AG09319 (cell line): ENCODE measurements at places on chromosomes 4 and X.

DNA sequence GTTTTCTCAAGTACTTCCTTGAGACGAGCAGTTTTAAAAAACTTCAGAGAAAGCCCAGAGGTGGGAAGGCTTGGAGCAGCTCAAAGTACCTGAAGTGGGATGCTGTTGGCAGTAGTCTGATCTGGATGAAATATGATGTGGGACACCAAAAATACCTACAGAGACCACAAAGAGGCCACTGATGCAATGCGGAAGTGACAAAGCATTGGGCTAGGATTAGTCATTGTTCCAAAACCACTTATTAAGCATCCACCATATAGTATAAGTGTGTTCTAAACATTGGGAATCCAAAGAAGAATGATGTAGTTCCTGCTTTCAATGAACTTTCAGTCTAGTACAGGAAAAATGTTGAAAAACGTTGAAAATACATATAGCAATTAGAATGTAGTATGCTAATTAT, 386.1 kb upstream of the CNKSR2 start:
- no peak for DNase-seq

- no peak for DNase-seq
These were observed 10.6 kb downstream of the CXCL2 start for GRCh38 chr4:74088396-74088795.

GRCh38 chr4:156103311-156103710, 149.6 kb upstream of the CTSO start:
- DNase-seq, result no peak

- DNase-seq, result no peak
These were observed 56.6 kb upstream of the FAM47B start for GRCh38 chrX:34886011-34886410.

DNA sequence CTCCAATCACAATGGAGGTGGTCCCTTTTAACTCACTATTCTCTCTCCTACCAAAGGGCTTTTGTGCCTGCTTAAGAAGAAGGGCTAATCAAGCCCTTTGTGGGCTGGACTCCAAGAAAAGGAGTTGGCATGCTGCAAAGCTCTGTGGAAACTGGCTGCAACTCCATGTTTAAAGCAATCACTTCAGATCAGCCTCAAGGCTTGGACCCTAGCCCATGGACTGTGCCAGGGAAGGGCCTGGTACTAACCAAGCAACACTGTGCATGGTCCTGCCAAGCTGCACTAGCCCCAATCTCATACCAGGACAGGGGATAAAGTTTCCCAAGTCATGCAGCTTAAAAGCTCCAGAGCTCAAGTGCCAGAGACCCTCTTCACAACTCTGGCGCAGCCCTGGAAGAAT, 86.7 kb downstream of the ATP8A1 start:
- DNase-seq, result no peak

DNA sequence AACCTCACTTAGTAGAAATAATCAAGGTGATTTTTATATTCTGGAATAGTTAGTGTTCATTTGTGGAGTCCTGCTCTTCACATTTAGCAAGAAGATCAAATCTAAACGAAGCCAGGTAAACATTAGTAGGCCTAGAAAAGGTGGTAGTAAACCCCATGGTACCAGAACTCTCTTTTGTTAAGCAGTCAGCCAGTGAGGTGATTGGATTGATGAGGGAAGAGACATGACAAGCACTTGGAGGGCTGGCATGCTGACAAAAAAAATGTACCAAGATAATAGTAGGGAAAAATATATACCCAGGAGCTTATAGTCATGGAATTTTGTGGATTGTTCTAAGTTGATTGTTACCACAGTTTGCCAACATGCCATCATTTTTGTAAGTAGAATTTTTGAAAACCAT, 163.8 kb downstream of the BANK1 start:
- DNase-seq, result no peak

- DNase-seq, result peak; percentile 72
These were observed 376.7 kb downstream of the GPM6A start for GRCh38 chr4:175435381-175435783.

DNA sequence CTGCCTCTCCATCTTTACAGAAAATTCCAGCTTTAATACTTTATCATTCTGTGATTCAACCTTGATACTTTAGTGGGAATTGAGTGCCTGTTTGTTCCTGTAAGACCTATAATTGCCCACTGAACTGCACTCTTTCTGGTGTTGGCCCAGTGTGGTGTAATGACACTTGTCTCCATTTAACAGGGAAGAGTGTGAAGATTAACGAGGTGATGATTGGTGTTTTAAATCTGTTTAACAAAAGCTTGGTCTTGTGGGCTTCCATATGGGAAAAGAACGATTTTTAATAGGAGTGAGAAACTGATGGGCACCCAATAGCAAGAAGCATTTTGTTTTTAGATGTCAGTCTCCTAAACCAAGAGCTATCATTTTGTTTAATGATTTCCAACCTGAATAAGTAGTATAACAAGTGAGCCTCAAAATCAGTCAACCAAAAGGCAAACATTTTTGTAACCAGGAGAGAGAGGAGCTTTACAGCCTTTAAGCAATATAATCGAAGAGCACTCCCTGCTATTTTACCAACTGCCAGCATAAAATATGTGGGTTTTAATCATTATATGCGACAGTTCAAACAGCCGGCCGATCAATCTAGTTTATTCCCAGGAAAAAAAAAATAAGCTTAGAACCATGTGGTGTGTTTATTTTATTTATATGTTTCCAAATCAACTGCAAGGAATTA, 50.2 kb downstream of the SUPT20HL1 start:
- no peak for DNase-seq

- DNase-seq, result no peak
These were observed 531.5 kb downstream of the ANKRD50 start for GRCh38 chr4:124181039-124181438.

DNA sequence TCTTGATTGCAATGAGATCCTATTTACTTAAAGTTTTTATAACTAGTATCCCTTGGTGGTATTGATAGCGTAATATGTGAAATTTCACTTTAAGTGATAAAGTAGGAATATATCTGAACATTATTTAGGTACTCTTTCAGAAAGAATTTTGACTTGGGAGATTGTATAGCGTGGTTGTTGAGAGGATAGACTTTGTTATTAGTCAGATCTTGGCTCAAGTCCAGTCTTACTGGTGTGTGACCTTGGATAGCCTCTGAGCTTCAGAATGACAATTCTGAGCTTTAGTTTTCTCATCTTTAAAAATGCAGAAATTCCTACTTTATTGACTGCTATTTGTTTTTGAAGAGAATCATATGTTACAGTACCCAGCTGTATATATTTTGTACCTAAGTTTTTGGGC, 32.6 kb downstream of the DCK start:
- peak; percentile 23 for DNase-seq

GRCh38 chrX:30876367-30876766, 12.7 kb downstream of the TAB3 start:
- DNase-seq, result no peak

DNA sequence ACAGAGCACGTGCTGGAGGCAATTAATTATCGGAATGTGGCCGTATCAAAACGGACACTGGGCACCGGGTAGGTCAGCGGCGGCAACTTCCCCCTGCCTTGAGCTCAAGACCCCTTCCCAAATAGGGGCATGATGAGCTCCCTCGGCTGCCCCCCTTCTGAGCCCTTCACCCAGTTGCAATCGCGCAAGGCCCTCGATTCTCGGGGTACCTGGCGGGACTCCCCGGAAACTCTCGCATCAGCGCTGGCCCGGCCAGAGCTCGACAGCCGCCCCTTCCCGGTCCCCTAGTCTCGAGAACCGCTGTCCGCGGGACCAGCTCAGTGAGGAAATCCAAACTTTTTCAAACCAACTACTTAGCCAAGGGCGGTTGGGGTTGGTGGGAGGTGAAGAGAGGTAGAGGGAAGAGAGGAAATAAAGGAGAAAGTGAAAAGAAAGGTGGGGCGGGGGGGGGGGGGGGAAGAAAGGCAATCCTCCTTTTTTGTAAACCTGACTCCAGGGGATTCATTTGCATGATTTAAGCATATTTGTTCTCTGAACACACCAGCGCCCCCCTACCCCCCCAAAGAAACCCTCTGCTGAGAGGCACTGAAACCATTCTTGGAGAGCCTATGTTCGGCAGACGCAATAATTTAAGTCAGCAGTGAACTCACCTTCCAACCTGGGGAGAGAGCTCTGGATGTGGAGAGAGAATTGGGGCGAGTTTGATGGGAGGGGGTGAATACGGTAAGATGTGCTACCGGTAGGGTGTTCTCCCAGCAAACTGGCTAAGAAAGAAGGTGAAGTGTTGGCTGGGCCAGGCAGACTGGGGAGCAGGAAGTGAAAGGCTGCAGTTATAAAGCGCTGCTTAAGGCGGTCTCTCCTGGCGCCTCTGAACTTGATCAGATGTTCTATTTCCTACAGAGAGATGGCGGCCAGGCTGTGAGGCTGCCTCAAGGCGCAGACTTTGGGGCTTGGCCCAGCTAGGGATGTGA, 2.0 kb upstream of the ZIC3 start:
- DNase-seq, result no peak

DNA sequence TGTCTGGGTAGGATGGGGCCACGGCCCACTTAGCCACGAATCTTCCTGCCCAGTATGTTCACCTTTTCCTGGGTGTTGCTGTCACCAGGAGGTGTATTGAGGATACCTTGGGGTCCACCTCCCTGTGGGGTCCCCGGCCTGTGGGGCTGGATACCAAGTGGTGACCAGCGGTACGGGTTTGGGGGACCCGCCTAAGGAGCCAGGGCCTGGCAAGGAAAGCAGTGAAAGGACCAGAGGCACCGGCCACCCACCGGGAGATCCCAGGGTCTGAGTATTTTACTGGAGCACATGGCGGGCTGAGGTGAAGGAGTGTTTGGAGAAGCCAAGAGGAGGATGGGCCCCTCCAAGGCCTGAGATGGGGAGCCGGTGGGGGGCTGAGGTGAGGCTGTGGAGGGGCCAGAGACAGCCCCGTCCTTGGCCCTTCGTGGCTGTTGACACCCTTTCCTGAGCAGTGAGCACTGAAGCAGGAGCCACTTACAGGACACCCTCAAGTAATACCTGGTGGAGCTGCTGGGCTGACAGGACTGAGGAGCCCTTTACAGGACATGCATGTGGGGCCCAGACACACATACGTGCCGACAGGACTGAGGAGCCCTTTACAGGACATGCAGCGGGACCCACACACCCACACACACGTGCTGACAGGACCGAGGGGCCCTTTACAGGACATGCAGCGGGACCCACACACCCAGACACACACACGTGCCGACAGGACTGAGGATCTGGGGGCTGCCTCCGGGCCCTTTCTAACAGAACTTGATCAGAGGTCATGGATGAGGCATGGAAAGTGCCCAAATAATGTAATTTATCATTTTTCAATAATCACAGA, 38.4 kb downstream of the TMEM271 start:
- DNase-seq, result no peak

DNA sequence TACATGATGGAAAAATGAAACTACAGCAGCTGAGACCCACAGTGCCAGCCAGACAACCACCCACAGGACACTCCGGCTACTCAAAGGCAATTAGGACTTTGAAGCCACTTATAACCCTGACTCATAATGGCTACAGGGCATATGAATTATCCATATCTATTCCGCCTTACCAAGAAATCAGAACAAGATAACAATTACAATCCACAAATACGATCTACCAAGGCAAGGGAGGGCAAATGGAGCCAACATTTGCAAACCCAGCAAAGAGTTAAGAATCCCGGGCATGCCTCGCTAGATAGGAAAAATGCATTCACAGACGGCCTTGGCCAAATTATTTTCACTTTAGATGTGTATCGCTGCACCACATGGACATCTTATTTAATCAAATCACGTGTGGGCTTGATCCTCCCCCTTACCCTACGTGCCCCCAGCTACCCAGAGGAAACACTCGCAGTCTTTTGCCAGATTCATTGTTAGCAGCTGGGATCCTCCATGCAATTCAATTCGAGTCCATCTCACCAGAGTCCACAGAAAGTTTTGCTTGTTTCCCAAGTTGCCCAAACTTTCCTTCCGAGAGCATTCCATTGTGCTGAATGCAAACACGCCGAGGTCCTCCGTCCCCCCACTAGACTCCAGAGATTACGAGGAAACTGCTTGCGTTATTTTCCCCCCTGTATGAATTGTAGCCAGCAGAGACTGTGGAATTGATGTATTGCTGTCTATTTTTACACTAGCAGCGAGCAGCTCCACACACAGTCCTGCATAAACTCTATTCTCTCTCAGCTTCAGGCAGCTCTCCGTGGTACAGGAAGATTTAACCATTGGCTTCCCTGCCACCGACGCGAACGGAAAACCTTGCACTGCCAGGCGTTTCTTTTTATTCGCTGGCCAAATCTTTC, 1.2 kb downstream of the PPARGC1A start:
- no peak for DNase-seq

DNA sequence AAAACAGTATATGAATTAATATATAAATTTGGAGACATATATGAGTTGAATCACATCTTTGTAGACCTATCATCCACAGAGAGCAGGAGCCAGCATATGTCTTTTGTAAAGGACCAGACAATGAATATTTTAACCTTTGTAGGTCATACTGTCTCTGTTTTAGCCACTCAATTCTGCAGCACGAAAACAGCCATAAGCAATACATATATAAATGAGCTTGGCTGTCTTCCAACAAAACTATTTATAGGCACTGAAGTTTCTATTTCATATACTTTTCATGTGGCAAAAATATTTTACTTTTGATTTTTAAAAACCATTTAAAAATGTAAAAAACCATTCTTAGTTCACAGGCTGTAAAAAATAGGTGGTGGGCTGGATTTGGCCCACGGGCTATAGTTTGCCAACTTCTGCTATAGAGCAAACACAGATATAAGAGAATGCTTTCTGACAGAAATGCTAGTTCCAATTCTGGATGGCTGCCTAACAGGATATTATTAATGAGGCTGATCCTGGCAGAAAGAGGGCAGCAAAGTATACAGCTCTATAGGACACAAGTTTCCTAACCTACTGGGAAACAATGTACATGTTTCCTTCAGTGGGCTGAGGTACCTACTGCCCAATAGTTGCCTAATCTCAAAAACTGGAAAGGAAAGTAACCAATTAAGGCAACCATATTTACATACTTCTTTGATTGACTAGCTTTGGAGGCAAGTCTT, 58.1 kb upstream of the UCP1 start:
- no peak for DNase-seq

DNA sequence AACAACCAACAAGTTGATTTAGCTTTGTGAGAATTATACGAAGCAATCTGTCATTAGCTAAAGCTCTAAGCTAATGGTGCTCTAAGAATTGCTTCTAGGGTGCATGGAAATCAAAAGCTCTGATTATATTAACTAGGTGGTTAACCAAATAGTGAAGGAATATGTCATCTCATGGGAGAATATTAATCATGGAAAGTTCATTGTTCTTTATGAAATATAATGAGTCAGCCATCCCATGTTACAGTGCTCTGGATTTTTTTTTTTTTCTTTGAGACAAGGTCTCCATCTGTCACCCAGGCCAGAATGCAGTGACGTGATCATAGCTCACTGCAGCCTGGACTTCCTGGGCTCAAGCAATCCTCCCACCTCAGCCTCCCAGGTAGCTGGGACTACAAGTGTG, 10.5 kb downstream of the DCAF8L2 start:
- no peak for DNase-seq

- no peak for DNase-seq
These were observed 419.6 kb downstream of the BCOR start for GRCh38 chrX:39677978-39678791.

- DNase-seq, result no peak
These were observed 110.3 kb upstream of the KIT start for GRCh38 chr4:54547299-54548097.
